Lung (tissue), 17 donors: ENCODE measurements at places on chromosomes 1 and 21. TPM values are rescaled to one million over a fixed set of nuclear protein-coding genes. Genes with fewer than 3 reads are reported as not detected.

DNA sequence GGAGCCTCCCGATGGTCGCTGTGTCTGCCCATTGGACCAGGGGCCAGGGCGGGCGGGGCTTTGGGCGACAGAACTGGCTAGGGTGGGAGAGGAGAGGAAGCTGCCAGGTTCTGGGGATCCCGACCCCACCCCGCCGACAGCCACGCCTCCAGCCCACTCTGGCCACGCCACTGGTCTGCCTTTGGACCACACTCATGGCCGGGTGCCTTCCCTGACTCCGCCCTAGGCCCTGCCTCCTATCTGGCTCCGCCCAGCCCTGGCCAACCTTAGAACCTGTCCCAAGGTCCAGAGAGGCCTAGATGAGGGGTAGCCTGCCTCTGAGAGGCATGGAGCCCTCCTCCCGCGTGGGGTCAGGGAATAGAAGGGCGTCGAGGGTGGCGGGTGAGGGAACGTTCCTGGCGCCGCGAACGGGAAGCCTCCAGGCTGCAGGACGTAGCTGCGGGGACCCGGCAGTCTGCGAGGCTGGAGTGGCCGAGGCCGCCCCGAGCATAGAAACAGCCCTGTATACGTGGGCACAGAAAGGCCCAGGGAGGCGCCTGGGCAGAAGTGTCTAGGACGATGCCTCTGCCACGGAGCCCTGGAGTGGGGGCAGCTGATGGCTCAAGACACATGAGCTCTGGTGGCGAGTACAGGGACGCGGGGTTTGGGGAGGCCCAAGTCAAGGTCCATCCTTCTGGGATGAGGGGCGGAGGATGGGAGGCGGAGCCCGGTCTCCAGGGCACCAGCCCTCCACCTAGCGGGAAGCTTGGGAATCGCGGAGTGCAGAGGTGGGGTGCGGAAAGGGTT, 11.5 kb upstream of the COL16A1 start:
- peaks cover 6% of the 10 kb centered on the region for H3K27me3 ChIP-seq
- H3K27ac ChIP-seq, result peak overlapping the region; percentile 81
- peak; percentile 98 for DNase-seq
- peak overlapping the region; percentile 2 for H3K4me3 ChIP-seq

DNA sequence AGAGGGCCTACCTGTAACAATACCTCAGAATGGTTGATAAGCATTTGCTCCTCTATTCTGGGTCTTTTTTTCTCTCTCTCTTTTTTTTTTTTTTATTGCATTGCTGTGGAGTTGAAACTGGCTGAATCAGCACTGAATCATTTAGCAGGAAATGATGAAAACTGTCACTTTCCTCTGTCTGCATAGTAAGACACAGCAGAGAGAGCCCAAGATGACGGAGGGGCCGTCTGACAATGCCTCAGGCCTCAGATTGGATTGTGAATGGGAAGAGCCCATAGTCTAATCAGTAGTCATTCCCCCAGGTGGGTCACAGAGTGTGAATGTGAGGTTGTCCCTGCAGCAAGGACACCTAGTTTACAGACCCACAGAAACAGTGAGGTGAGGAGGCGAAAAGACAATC, 193.2 kb upstream of the PLXNA2 start:
- no peak for DNase-seq
- no peaks in the 10 kb centered on the region for H3K27me3 ChIP-seq
- H3K4me1 ChIP-seq, result no peaks in the 10 kb centered on the region
- H3K4me3 ChIP-seq, result no peak overlapping the region

DNA sequence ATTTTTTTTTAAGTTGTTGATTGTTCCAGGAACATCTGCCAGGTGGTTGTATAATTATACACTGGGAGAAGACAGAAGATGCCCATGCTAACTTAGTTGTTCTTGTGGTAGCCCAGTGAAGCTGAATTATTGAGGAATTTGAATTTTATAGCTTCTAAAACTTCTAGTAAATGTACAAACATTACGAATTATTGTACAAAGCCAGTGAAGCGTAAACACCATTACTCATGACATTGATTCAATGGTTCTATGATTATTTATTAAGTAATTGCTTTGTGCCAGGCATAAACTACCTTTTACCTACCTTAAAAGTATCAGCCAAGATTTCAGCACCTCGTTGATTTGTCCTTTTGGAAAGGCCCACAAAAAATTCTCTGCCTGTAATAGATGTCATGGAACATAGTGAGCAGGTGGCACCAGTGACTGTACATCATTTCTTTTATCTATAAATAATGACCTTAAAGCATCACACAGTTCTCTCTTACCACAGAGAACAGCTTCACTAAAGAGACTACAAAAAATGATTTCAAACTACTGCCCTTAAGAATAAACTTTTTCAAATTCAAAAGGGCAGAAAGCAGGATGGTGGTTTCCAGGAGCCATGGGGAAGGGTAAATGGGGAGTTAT, 74.9 kb upstream of the BCL10 start:
- H3K4me1 ChIP-seq, result no peaks in the 10 kb centered on the region
- H3K36me3 ChIP-seq, result no peaks in the 10 kb centered on the region
- DNase-seq, result no peak
- no peak overlapping the region for H3K27ac ChIP-seq
- no peaks in the 10 kb centered on the region for H3K27me3 ChIP-seq
- no peak overlapping the region for H3K4me3 ChIP-seq

DNA sequence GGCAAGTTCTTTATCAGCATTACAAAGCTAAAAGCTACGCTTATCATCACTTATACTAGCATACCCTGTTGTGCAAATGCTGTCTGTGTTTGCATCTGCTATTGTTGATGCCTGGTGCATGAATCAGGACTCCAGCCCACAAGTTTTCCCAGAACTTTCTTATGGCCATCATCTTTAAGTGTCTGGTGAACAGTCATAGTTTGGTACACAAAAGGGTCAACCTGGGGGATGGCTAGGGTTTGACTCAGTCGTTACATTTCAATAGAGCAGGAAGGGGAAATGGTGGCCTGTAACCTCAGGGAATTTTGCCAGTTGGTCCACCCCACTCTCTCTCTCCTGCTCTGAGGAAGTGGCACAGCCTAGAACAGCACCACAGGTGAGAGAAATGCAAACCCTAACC, 35.4 kb downstream of the SELL start:
- H3K27me3 ChIP-seq, result no peaks in the 10 kb centered on the region
- DNase-seq, result no peak
- H3K4me3 ChIP-seq, result no peak overlapping the region
- H3K36me3 ChIP-seq, result no peaks in the 10 kb centered on the region

GRCh38 chr1:173097001-173097400, 46.3 kb upstream of the TNFSF18 start:
- DNase-seq, result no peak
- H3K27me3 ChIP-seq, result no peaks in the 10 kb centered on the region
- H3K27ac ChIP-seq, result no peak overlapping the region
- no peak overlapping the region for H3K4me3 ChIP-seq
- H3K36me3 ChIP-seq, result no peaks in the 10 kb centered on the region

Gene KDM1A
- total RNA-seq, result 73.0 TPM

Gene RASSF5
- 23.7 TPM for total RNA-seq

GRCh38 chr1:36149237-36149972, at the start of gene TRAPPC3:
TRAPPC3 (minus strand) TSS chr1:36149486; CDS start chr1:36149378, 108 bp downstream.
- peaks cover 2% of the 10 kb centered on the region for H3K36me3 ChIP-seq
- peak within 1 kb of the TSS; percentile 63 for H3K4me3 ChIP-seq
- H3K27me3 ChIP-seq, result no peaks in the 10 kb centered on the region
- H3K4me1 ChIP-seq, result peaks cover 16% of the 10 kb centered on the region

GRCh38 chr1:10724052-10724494, 72.4 kb downstream of the CASZ1 start:
- DNase-seq, result peak; percentile 76
- peaks cover 49% of the 10 kb centered on the region for H3K4me1 ChIP-seq
- H3K36me3 ChIP-seq, result no peaks in the 10 kb centered on the region
- no peaks in the 10 kb centered on the region for H3K27me3 ChIP-seq

DNA sequence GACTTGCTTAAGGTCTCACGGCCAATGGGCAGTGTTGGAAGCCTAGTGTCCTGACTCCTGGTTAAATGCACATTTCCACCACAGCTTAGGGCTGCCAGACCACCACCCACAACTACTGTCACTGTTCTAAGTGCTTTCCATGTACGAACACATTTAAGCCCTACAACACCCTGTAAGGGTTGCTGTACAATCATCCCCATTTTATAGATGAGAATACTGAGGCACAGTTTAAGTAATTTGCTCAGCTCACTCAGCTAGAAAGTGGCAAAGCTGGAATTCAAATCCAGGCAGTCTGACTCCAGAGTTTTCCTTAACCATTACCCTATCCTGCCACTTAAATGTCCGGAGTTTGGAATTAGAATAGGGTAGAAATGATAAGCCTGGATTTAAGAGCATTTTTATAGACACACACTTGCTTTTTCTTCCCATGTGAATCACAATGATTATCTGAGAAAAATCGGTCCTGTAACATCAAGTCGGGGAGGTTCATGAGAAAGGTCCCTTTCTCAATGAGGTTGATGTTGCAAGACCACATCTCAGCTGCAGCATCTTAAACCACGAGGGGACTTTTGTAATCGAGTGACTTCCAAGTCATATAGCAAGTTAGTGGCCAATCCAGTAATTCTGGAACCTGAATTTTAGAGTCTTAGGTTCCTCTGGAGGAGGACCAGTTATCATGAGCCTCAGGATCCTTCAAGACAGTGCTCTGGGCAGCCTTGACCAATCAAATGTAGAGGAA, 8.6 kb downstream of the E2F2 start:
- no peak for DNase-seq
- H3K27me3 ChIP-seq, result no peaks in the 10 kb centered on the region
- H3K27ac ChIP-seq, result no peak overlapping the region
- no peaks in the 10 kb centered on the region for H3K4me1 ChIP-seq

- peak within 1 kb of the TSS; percentile 54 for H3K4me3 ChIP-seq
- H3K36me3 ChIP-seq, result peaks cover 2% of the 10 kb centered on the region
- peaks cover 3% of the 10 kb centered on the region for H3K4me1 ChIP-seq
- DNase-seq, result peak; percentile 94
- no peaks in the 10 kb centered on the region for H3K27me3 ChIP-seq
- H3K27ac ChIP-seq, result peak within 1 kb of the TSS; percentile 94
These were observed at the start of gene UFC1 for GRCh38 chr1:161153682-161154337. UFC1 (plus strand) TSS chr1:161153978; CDS start chr1:161153998, 20 bp downstream.

GRCh38 chr21:45550522-45551210, 8.4 kb upstream of the SLC19A1 start:
- no peaks in the 10 kb centered on the region for H3K27me3 ChIP-seq
- no peaks in the 10 kb centered on the region for H3K36me3 ChIP-seq
- H3K4me3 ChIP-seq, result no peak overlapping the region
- H3K4me1 ChIP-seq, result no peaks in the 10 kb centered on the region

GRCh38 chr1:153422450-153423068, 6.2 kb downstream of the S100A7A start:
- peak; percentile 86 for DNase-seq
- H3K36me3 ChIP-seq, result no peaks in the 10 kb centered on the region
- H3K27me3 ChIP-seq, result no peaks in the 10 kb centered on the region
- H3K4me1 ChIP-seq, result no peaks in the 10 kb centered on the region
- no peak overlapping the region for H3K27ac ChIP-seq

Gene THBS3
- 26.6 TPM for total RNA-seq

GRCh38 chr1:35768350-35769187, 1.2 kb downstream of the CLSPN start:
- no peaks in the 10 kb centered on the region for H3K27me3 ChIP-seq
- no peaks in the 10 kb centered on the region for H3K4me1 ChIP-seq
- DNase-seq, result peak; percentile 17
- no peak overlapping the region for H3K27ac ChIP-seq
- H3K4me3 ChIP-seq, result peak overlapping the region; percentile 74

Gene PEAR1
- 15.3 TPM for total RNA-seq
